ENCODE measurements at places on chromosomes 1 and 21.

DNA sequence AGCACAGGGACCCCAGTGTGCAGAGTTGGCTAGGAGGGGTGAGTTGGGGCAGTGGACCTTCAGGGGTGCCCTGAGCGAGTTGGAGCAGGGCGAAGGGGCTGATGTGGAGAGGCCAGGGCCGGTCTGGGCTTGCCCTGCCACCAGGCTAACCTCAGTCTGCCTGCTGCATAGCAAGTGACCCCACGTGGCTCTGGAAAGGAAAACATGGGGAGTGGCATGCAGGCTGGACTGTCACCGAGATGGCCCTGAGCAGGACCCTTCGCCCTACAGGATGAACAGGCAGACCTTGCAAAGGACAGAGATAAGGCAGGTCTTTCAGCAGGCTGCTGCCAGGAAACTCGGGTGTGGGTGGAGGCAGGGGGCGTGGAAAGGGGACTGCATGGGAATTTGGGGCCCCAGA lies 51.5 kb downstream of the FOXO6 start:
- DNase-seq = no peak

- DNase-seq = no peak
These were observed 17.2 kb upstream of the RCSD1 start for GRCh38 chr1:167612587-167613385.

- DNase-seq = no peak
These were observed 24.9 kb downstream of the PCAT6 start for GRCh38 chr1:202835548-202836072.

DNA sequence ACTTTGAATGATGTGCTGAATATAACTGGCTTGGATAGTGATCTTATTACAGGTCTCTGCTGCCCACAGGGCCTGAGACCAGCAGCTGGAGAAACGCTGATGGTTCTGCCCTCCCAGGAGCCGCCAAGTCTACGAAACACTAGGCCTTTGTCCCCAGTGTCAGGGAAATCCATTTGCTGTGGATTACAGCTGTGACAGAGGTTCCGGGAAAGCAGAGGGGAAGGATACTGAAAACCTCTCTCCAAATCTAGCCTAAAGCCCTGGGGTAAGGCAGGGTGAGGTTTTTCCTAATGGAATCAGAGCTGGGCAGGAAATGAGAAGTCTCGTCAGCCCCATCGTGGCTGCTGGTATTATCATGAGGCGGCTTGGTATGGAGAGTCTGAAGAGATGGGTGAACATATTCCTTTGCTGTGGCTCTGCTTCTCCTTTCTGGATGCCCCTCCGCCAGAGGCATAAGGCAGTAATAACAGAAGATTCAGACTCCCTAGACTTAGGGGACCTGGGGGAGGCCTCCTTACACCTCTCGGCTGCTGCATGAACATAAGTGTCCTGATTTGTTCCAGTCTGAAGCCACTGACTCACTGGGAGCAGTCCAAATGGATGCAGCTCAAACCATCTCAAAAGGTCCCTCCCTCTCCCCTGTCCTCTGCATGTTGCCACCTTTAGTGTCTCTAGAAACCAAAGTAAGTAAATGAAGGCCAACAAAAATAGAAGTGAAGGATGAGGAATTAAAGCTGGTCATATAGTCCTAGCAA lies 48.1 kb downstream of the PHC2 start:
- DNase-seq = no peak

GRCh38 chr1:174007851-174008250 lies 14.3 kb downstream of the RC3H1 start:
- no peak for DNase-seq

DNA sequence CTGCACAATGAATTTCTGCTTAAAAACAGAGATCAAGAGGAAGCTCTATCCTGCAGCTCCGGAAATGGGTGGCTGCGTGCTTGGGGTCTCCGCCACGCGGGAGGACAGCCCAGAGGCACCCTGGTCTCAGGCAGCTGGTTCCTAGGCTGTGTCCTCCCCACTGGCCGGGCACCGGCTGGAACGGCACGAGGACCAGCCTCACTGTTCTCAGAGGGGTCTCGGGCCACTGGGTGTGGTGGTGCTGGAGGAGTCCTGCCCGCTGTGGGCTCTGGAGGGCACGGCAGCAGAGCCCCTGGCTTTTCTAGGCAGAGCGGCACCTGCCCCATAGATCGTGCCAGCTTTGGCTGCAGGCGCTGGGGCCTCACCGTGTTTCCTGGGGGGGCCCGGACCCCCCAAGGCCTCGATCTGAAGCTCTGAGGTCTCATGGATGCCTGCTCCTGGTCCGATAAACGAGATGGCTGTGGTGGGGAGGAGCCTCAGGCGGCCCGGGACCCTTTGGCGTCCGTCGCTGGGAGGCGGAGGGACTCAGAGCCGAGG lies 8.2 kb upstream of the RNF223 start:
- no peak for DNase-seq

- no peak for DNase-seq
These were observed 3.9 kb upstream of the SKI start for GRCh38 chr1:2224170-2224584.

DNA sequence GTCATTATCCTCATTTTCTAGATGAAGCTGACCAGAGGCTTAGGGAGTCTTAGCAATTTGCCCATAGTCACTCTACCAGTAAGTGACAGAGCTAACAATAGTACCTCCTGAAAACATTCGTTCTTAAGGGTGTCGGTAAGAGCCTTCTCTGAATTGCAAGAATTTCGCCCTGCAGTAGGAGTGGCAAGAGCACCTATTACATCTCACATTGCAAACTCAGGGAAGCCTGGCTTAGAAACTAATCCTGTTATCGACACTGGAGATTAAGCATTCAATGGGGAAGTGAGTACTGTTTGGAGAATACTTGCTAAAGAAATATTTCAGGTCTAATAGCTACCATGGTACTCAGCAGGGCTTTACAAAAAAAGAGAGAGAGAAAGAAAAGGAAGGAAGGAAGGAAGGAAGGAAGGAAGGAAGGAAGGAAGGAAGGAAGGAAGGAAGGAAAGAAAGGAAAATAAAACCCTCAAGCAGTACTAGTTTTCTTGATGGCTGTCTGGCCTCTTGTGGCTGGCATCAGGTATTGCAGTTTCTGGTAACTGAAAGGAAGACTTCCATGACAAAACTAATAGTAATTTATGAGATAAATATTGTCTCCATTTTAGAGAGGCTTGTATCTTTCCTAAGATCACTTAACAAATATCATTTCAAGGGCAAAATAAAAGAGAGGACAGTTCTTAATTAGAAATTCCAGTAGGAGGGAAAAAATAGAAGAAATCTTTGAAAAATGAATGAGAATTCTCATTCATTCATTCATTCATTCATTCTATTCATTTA lies 10.4 kb downstream of the C1orf226 start:
- peak; percentile 77 for DNase-seq

DNA sequence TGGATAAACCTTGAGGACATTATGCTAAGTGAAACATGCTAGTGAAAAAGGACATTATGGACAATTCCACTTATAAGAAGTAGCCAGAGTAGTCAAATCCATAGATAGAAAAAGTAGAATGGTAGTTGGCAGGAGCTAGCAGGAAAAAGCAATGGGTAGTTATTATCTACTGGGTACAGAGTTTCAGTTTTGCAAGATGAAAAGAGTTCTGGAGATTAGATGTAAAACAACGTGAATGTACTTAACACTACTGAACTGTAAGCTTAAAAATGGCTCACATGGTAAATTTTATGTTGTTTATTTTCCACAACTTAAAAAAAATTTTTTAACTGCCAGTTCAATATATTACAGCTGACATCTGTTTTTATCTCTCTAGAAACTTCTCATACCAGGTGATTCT lies 19.4 kb downstream of the JAK1 start:
- peak; percentile 76 for DNase-seq

- no peak for DNase-seq
These were observed 792.8 kb downstream of the ADGRL2 start for GRCh38 chr1:82593561-82593960.

DNA sequence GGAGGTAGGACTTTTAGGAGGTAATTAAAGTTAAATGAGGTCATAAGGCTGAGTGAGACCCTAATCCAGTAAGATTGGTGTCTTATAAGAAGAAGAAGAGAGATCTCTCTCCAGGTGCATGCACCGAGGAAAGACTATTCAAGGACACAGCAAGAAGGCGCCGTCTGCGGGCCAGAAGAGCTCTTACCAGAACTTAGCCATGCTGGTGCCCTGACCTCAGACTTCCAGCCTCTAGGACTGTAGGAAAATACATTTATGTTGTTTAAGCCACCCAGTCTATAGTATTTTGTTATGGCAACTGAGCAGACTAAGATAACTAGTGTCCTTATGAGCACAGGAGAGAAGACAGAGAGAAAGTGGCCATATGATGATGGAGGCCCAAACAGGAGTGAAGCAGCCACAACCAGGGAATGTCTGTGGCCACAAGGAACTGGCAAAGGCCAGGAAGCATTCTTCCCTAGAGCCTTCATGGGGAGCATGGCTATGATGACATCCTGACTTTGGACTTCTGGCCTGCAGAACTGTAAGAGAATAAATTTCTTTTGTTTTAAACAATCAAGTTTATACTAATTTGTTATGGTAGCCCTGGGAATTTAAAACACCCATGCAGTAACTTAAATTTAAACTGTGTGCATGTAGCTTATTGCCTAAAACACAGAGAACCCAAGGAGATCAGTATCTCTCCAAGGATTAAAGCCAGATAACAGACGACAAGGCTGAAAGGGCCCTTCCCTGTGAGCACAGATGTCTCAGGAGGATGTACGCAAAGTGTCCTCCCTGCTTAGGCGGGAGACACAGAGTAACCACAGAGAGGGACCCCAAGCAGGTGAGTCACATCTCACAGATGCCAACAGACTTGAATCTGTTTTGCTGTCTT lies 9.9 kb upstream of the CD58 start:
- no peak for DNase-seq

GRCh38 chr1:57788313-57788712 lies 364.5 kb upstream of the DAB1 start:
- DNase-seq = no peak

DNA sequence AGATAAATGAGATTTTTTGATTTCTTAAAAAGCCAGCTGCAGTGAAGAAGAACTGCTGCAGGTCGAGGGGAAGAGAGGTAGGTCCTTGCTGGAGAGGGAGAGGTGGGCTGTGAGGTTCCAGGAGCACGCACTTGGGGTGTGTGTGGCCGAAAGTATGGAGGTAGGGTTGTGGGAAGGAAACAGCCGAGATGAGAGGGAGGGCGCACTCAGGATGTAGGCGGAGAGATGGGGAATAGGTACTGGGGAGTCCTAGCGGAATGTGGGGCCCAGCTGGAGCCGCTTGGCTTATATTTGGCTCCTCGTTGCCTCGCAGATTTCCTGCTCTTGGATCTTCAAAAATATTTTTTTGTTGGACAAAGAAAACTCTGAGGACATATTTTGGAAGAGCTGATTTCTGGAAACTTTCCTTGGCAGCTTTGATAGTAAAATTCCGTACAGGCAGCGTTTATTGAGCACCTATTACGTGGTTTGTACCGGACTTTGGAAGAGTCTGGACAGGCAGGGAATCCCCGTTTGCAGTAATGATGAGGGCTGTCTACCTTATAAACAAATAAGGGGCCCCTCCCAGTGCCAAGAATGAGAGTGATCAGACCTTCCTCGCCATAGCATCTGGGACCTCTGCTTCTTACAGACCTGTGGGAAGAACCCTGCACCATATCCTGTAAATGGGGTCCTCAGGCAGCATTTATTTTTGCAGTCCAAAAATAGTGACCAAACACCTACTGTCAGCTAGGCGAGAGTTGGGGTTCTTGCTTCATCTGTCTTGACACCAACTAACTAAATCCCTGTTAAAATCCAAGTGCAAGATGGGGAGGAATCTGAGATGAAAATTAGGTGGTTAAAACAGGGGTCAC lies 1.5 kb downstream of the LRRC8D start:
- no peak for DNase-seq

DNA sequence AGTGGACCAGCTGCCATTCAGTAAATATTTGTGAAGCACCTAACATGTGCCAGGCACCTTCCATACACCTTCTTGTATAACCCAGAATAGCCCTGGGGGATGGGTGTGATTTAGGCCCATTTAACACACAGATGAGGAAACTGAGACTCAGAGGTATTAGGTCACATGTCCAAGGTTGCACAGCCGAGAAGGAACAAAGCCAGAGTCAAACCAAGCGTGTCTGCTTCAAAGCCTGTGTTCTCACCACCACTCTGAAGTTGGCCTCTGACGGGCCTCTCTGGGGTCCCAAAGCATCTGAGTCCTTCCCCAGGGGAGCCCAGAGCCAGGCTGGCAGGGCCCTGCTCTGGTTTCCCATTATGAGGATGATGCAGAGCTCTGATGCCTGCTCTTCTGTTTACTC lies 65.1 kb downstream of the LACTBL1 start:
- DNase-seq = no peak

DNA sequence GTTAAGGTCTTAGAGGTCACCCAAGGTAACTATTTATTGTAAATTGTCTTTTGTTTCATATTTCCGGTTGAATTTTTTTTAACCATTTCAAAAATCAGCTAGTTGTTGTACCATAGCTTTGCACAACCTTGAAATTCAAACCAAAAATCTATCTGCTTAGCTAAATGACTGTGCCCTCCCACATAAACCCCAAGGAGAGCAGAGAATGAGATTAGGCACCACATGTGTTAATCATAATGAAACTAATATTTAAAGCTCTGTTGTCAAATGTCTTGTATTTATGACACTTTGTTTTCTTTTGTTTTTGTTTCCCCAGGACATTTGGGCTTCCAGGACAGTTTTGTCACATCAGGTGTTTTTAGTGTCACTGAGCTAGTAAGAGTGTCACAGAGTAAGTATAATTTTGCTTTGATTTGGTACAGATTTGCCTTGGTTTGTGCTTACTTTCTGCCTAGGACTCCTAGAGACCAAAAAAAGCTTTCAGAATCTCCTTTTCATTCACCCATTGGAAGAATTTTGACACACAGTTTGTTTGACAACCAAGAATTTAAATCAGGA lies 249.9 kb downstream of the NFIA start:
- DNase-seq = no peak

GRCh38 chr1:166902279-166902678 lies 26.2 kb upstream of the TADA1 start:
- DNase-seq = no peak

DNA sequence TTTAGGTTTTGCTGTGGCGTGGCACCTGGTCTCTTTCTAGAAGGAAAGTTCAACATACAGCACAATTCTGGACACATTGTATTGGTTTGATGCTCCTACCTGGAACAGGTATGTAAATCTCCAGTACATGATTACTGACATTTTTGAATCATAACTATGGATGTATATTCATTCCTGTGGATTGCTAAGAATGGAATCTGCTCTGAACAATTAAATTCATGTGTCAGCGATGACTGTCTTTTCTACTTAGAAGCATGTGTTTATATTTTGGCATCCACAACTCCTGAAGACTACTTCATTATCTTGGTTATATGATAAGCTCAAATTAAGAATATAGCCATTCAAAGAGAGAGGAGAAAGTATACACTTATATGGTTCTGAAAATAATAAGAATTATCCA lies 291.8 kb downstream of the CHRM3 start:
- no peak for DNase-seq

- peak; percentile 37 for DNase-seq
These were observed 220.8 kb downstream of the SLC35F3 start for GRCh38 chr1:234125283-234125682.

GRCh38 chr1:55054396-55054795 lies 15.0 kb downstream of the PCSK9 start:
- DNase-seq = no peak

DNA sequence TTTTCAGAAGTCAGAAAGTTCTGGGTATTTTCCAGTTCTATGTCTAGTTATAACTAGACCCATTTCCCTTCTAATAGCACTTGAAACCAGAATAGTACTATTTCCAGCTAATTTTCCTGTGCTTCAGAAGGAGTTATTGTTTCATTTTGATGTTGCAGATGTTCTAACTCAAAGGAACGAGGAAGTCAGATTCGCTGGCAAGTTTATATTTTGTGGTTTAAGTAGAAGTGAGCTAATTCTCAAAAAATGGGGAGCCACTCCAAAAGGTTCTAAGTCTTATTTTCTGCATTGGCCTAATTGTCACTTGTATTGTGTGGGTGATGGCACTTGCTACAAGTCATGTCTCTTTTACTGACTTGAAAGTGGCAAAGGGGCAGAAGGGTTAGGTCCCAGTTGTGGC lies 18.1 kb downstream of the CCDC185 start:
- DNase-seq = no peak
